ENCODE measurements at places on chromosomes 7 and 10.

- DNase-seq: peak; percentile 52
Observed at GRCh38 chr7:142463401-142463850, 205.6 kb upstream of the PRSS58 start.

GRCh38 chr10:52280051-52280450, 34.0 kb upstream of the DKK1 start:
- no peak for DNase-seq

GRCh38 chr7:41702635-41703371, at the start of gene INHBA:
Gene INHBA (minus strand): TSS chr7:41703090. CDS start chr7:41700374, 2,716 bp downstream.
- DNase-seq: no peak

DNA sequence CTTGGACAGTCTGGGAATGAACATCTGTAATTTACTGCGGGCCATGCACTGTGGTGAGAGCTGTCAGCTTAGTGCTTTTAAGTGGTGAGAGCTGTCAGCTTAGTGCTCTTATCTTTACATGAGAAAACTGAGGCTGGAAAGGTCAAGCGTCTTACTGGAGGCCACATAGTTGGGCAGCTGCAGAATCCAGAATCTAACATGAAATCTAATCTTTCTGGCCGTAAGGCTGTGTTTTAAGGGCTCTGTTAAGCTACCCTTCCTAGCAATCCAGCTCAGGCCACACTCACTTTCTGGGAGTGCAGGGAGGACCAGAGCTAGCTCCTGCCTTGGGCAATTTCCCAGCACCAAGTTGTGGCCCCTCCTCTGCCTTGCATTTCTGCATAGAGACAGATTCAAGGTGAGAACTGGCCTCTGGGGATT, 70.2 kb downstream of the SORCS3 start:
- no peak for DNase-seq

GRCh38 chr10:56258378-56258777, 102.7 kb downstream of the ZWINT start:
- DNase-seq: no peak

DNA sequence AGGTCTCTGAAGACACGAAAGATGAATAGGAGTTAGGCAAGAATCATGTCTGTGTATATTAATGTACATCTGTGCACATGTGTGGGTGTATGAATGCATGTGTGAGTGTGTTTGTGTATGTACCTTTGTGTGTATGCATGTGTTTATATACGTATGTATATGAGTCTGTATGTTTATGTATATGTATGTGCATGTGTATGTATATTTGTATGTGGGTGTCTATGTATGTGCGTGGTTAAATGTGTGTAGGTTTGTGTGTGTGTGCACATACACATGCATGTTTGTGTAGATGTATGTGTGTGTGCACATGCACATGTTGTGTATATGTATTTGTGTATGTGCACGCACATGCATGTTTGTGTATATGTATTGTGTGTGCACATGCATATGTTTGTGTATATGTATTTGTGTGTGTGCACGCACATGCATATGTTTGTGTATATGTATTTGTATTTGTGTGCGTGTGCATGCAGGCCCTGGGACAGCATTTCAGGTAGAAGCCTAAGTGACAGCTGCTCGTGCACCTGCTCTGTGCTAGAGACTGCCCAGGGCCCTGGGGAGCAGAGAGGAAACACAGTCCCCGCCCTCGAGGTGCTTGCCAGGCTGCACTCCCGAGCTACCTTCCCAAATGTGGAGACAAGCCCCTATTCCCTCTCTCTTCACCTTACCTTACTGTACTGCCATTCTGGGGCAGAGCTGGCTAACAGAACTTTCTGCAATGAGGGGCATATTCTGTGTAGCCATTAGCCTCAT, 12.1 kb downstream of the PNLIPRP1 start:
- DNase-seq: no peak

DNA sequence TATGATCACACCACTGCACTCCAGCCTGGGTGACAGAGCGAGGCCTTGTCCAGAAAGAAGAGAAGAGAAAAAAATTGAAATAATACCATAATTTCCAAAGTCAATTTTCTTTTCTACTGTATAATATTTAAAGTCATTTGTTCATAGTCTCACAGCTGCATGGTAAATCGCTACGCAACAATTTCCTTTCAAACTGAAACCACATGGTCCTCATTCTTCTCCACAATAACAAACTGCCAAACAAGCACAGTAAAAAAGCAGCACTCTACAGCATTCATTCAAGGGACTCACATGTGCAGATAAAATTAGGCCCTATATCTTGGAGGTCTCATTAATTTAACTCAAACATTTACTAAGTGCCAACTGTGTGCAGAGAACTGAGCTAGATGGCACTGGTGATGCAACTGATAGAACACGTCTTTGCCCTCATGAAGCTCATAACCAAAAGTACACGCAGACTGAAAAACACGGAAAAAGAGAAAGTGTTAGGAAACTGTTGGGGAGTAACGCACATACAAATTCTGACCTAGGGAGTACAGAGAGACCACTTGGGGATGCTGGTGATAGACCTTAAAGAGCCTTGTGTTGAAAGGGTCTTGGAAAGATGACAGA, 68.4 kb upstream of the SRRM3 start:
- DNase-seq: no peak

- DNase-seq: no peak
Observed at GRCh38 chr7:40824461-40824860, 689.7 kb downstream of the SUGCT start.

GRCh38 chr7:138137423-138138171, 61.3 kb downstream of the AKR1D1 start:
- no peak for DNase-seq

DNA sequence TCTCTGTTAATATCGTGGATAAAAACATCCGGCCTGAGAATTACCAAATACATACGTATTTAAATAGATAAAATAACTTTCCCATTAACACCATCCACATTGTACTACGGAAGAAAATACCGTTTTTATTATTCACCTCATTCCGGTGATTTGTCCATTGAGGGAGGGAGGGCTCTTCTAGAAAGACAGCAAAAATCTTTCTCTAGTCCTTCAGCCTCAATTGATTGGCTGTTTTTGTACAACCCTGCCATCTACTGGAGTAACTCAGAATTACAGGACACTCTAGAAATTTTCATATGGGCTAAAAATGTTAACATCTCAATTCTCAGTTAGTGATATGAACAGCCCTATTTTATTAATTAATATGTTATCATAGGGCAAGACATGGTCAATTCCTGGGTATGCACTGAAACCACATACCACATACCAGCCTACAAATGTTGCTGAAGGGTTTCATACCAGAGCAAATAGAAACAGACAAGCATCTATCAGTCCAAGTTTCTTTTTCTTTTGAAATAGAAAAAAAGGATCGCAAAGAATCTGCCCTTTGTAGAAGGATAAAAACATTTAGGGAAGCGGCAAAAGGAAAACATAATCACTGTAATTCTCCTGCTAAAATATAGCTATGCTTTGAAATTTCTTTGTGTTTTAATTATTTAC, 55.8 kb upstream of the CDCA7L start:
- peak; percentile 26 for DNase-seq

DNA sequence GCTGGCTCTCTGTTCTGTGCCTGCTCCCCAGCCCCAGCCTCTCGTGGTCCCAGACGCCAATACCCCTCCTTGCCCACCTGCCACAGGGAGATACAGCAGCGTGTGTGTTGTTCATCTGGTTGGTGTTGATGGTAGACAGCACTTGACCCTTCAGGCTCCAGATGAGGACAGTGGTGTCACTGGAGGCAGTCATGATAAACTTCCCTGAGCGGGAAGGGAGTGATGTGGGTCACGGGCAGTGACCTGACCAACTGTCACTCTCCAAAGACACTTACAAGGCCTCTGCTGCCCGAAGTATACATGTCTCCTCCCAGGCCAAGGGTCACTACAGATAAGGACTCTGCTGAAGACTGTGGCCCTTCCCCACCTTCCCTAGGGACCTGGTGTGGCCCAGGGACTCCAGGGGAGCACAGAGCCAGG, 5.6 kb downstream of the TBL2 start:
- no peak for DNase-seq

DNA sequence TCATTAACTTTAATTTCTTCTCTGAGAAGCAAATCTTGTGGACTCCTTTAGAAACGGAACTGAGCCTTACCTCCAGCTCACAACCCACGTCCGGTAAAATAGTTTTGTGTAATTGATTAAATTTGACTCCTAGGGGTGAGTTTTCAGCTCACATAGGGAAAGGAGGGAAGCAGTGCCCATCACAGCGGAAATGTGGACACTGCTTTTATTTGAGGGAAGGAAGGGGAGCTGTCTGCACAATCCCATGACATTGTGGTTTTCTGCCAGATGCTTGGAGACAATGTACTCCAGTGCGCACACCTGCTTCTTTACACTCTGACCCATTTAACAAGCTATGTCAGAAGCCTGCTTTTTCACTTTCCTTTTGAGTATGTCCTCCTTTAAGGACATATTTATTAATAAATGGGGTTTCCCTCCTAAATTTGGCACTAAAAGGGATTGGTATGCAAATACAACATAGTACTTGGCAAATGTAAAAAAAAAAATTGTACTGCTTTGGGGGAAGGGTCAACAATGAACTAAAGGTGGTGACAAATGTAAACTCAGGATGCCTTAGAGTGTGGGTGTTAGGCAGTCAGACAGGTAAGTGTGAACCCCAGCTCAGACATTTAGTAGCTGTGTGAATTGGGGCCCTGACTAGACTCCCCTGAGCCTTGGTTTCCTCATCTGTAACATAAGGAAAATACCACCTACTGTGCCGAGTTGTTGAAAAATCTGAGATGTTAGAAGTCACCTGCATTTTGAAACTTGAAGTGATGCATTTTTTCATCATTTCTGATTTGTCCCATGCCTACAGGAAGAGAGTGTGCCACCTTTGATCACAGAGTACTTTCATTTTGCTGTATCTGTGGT, 90.2 kb upstream of the KLF6 start:
- DNase-seq: peak; percentile 41

- no peak for DNase-seq
Observed at GRCh38 chr7:107632492-107632865, 28.1 kb upstream of the SLC26A4 start.

DNA sequence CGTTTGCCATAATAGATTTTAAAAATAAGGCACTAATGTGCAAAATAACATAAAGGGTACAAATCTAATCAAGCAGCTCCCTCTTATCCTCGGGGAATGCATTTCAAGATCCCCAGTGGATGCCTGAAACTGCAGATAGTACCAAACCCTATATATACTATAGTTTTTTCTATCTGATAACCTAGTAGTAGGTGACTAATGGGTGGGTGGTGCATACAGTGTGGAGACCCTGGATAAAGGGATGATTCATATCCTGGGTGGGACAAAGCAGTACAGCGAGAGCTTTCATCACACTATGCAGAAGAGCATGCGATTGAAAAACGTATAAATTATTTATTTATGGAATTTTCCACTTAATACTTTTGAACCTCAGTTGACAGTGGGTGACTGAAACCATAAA, 464.5 kb downstream of the GRID1 start:
- no peak for DNase-seq
